ENCODE measurements at places on chromosomes 2 and 18.

DNA sequence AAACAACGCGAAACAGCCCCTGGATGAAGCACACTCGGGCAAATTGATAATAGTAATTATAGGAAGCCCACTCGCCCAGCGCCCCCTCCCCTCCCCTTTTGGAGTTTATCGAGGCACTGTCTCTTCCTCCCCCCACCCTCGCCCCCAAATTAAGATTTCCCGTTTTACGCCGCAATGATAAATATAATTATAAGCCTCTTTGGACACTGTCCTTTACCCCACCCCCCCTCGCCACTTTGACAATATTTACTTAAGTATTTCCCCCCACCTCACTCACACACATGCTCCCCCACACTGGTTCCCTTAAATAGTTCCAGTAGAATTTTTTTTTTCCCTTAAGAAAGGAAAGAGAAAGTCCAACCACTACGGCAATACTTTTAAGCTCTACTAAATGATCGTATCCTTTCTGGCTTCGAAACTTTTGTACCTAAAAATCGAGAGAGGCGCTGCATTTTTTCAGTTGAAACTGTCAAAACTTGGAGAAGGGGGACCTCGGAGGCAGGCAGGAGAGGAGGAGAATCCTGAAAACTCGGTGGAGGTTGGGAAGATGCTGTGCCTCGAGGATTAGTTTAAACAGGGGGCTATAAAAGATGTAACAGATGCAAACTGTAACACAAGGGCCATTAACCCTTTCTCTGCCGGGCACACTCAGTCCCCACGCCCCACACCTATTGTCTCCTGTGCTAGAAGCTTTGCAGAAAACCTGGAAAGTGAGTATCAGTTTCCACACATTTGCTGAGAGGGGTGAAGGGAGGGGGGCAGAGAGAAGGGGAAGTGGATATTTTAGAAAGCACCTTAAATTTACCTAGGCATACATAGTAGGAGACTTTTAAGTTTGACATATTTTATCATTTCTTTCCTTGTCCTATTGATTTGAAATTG is 1.8 kb downstream of the ZEB2 start:
- no peak for DNase-seq

DNA sequence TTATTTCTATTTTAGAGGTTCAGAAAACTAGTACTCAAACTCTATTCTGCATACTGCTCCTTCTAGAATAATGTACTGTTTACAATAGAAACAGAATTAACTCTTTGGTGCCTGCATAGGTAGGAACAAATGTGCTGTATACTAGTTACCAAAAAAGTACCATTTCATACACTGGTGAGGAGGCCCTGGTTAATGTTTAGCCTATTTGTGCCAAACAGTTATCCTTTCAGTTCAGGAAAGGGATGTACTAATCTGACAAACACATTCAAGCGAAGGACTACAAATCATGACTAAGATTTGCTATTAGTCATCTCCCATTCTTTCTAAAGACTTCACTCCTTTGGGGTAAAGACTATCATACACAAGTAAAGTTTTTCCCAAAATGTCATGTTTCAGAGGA is 47.4 kb downstream of the EXOC6B start:
- DNase-seq = no peak

DNA sequence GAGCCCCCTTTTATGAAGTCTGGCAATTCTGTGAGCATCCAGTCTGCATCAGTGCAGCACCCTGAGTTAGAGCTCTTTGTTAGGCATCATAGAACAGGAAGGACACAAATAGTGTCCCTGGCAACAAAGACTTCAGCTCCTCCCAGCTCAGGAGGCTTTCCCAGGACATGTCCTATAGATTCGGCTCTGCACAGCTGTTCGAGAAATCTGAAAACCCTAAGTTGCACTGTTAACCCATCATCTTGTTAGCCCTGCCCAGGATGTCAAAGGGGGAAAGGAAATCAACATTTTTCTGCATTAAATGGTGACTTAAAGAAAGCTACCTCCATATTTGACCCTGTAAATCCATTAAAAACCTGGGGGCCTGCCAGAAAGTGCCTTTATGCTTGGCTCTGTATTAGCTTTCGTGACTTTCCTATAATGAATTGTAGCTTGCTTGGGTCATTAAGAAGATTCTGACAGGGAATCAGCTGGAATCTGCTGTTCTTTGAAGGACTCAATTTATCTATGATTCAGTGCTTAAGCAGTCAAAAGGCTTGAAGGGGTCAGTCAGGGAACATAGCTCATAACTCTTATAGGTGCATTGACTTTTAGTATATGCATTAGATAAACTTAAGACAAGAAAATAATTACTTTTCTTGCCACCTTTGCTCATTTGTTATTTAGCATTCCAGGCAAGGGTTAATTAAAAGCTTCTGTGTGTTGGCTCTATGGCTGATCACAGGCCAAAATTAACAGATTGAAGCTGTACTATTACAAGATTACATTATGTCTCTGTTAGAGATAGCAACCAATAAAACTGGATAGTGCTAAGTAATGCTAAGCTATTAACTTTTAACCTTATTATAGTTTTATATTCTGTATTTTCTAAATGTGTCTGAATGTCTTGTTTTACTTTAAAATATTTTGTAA is 20.6 kb downstream of the ERMN start:
- DNase-seq = no peak

DNA sequence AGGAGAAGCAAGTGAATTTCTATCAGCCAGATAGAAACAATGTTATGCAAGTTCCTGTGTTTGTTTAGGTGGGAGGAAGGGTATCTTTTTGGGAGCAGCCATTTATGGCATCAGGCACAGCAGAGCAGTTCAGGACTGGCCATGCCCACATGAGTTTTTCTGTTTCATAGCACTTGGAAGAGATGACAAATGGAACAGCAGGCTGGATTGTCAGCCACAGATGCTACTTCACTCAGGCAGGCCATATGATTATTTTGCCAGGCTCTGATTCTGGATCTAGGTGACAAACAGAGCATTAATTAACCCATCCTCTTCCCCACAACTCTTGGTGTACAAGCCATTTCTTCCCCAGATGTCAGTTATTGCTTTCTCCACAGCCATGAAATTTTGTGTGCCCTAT is 63.8 kb downstream of the GALNT13 start:
- no peak for DNase-seq

- no peak for DNase-seq
These were observed 882.9 kb upstream of the ZEB2 start for GRCh38 chr2:145402706-145403277.

DNA sequence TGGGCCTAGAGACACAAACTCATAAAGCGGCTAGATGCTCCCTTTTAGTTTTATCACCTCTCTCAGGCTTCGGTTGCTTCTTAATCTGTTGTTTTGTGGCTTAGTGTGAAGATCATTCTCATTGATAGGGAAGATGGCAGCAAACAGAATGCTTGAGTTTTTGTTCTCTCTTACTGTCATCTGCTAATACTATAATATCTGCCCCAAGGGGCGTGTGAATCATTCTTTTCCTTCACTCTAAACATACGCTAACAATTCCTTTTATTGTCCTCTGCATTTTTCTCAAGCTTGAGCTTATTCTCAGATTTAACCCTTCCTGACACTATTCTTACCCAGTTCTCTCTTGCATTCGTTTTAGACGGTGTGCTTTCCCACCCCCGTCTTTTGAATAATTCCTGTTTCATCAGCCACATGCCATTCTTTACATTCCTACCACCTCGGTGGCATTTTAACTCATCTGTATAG is 323.9 kb upstream of the NRP2 start:
- DNase-seq = no peak

All from stimulated activated CD4-positive, alpha-beta T cell treated with anti-CD3 and anti-CD28 coated beads, Interleukin-4, amount 100 ng/mL, for 4 hours (primary cell).